Urinary bladder (tissue), 4 donors: ENCODE measurements at places on chromosomes 5 and 9. TPM values are rescaled to one million over a fixed set of nuclear protein-coding genes. Genes with fewer than 3 reads are reported as not detected.

DNA sequence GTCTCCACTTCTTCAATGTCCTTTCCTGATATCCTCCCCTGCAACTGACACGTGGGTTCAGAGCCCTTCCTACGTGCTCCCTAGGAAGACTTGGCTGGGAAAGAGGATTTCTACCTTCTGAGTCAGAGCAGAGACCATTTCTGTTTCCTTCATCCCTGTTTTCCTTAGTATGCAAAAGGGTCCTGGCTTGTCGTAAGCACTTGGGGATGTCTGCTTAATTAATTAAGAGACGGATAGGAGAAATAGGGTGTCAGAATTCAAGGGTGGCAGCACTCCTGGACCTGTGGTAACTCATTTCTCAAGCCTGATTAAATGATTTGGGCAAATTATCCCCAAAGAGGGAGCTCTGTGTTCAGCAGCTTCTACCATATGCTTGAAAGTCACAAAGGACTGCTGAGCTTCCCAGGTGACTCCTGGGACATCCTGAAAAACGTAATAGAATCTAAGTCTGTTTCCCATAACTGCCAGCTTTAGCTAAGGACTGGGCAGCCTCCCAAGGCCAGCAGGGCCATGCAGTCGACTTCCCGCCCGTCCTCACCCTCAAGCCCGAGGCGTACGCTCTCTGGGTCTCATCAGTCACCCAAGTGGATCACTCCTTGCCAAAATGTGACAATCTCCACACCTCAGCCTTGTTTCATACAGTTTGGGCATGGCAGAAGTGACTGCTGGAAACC lies 20.5 kb downstream of the ABCA1 start:
- no peak for DNase-seq

Gene HBEGF
- 9.7 TPM for total RNA-seq

- no peak for DNase-seq
These were observed 38.7 kb upstream of the SLC36A1 start for GRCh38 chr5:151408591-151409230.

- DNase-seq = no peak
These were observed 3.8 kb upstream of the HAND1 start for GRCh38 chr5:154481584-154482381.
